Muscle of leg (tissue), 16 donors: ENCODE measurements at places on chromosomes 5 and 9. TPM values are rescaled to one million over a fixed set of nuclear protein-coding genes. Genes with fewer than 3 reads are reported as not detected.
A peak's percentile ranks its signal among the peaks of the same experiment; 100 is the strongest.

GRCh38 chr5:61366497-61367240, 34.6 kb downstream of the ZSWIM6 start:
- DNase-seq, result no peak

DNA sequence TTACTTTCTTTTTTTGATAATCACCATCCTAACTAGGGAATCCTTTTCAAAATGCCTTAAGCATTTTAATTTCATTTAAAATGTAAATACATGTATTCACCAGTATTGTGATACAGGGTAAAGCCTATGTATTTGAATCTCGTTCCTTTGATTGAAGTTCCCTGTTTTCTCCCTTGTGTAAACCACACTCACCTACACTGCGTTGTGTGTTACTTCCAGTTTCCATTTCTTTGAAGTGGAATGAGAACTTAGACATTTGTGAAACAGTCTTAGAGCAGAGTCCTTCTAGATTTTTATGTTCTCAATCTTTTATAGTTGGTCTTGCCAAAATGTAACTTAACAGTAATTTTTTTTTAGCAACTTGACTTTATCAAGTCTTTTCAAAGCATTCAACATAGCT, 101.4 kb downstream of the ZNF462 start:
- no peak for DNase-seq

Gene CDK7
- 18.3 TPM for total RNA-seq

- peak; percentile 23 for DNase-seq
Observed at GRCh38 chr5:149466457-149466972, 84.7 kb downstream of the CSNK1A1 start.

- no peak for DNase-seq
Observed at GRCh38 chr9:98565152-98566135, 143.3 kb downstream of the GABBR2 start.

DNA sequence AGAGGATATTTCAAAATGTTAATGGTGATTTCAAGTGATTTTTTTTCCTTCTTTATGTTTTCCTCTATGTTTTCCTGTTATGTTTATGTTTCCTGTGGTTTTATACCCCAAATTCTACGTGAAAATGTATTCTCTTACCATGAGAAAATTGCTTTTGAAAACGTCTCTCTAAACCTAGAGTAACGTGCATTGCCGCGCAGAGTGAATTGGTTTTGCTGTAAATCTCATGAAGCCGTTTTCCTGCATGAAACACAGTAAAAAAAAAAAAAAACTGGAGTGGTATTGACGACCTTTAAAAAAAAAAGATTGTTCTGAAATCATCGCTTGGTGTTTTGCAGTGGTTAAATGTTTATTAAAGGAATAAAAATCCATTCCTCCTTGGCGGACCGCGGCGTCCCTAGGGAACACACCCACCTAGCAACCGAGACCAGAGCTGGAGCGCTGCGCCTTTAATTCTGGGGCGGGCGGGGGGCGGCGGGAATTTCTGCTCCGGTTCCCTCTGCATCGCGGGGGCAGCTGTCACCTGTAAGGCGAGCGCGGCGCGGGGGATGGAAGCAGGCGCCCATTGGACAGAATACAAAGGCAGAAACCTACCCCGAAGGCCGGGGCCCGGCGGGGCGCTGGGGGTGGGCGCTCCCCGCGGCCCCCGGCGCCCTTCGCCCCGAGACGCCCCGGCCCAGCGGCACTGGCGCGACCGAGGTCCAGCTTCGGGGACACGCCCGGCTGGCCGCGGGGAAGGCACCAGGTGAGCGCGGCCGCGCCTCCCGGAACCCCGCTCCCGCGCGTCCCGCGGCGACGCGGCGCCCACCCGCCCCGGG, at the start of gene SOWAHA:
TSS of gene SOWAHA (plus strand) at position 522 of the 818 bp plus-strand sequence. CDS start 320 bp downstream, outside the sequence.
- DNase-seq, result no peak

DNA sequence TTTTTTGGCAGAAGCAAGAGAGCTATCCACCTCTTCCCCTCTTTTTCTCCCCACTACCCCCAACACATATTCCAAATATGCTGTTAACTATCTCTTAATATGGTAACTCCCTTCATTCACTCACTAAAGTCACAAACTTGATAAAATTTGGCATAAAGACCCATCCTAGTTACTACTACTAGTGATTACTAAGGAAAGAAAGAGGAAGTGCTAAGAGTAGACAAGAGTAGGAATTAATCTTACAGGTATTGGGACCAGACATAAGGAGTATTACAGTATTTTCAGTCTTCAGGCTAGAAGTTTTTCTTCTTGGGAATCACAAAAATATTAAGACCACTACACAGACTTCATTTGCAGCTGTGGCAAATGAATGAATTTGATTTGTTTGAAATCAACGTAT, 2.2 kb downstream of the ADAMTS6 start:
- peak; percentile 4 for DNase-seq

DNA sequence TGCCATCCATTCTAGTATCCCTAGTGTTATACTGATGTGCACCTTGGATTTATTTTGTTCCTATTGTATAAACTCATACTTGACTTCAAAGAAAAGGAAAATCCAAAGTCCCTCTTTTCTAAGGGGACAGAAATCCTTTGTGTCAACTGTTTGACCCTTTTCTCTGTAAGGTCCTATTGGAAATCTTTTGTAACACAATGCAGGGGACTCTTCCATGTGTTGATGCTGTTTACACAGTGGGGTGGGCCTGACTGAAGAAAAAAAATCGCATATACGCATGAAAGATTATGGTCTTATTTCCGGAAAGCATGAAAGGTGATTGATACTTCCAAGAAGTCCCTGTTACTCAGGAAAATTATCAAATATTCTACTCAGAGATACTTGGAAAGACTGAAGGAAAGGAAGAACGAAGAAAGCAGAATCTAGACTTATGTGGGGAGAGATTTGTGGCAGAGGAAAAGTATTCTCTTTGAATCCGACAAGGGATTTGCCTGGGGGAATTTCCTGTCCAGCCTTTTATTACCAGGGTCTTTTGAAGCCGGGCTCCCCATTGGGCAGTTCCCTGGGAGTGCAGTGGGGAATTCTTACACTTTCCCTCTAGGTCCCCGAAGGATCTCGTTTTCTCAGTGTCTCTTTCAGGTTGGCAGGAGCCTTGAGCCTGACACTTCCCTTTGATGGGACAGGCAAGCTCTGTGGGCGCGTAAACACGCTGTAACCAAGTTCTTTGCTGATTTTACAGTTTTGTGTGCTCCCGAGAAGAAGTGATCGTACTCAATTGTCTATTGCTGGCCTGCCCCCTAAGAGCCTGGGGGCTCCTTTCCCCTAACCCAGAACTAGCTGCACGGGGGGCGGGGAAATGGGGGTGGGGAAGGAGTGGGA, 779 bp upstream of the VCAN start:
- DNase-seq, result no peak

Gene C9orf43
- 0.22 TPM for total RNA-seq

- peak; percentile 10 for DNase-seq
Observed at GRCh38 chr5:94268226-94268625, 350.2 kb downstream of the KIAA0825 start.

- no peak for DNase-seq
Observed at GRCh38 chr5:178152491-178153444, 917 bp downstream of the NHP2 start.

DNA sequence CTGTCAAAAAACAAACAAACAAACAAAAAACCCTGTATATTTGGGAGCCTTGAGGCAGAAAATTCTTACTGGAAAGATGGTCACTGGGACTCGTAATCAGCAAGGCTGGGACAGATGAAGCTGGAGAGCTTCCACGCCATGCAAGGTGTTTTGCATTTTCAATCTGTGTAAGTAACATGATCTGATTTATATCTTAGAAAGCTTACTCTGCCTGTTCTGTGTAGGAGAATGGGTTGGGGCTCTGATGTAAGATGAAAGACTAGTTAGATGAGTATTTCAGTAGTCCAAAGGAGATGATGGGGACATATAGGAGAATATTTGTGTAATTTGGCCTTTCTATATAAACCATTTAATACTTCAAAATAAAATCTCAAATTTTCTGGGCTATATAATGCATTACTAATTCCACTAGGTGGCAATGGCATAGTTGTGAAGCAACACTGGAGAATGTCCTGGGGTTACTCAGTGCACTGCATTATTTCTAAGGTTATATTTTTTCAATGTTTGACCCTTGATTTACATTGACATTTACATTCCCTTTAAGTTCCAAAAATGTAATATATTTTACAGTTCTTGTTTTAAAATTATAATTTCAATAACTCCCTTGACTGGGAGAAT, 21.9 kb upstream of the FSD1L start:
- DNase-seq, result no peak

Gene WDR55
- 9.9 TPM for total RNA-seq

GRCh38 chr5:163533223-163533622, 27.8 kb downstream of the MAT2B start:
- DNase-seq, result peak; percentile 50

- DNase-seq, result no peak
Observed at GRCh38 chr9:88447431-88447830, 59.2 kb downstream of the SPIN1 start.

DNA sequence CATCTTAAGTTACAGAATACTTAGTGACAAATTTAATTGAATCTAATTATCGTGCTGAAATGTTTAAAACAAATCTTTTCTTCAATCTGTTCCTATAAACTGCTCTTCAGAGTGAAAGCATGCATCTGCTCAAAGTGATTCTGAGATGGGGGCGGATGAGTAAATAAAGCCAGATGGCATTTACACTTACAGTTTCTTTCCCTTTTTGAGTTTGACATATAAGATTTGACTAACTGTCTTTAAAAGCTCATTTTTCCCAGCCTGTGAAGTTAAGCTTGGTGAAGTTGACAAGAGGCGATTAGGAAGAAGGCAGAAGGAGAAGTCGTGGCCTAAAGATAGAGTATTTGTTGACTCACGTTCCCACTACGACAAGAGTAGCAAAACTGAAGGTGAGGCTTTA, 137.4 kb downstream of the LPAR1 start:
- peak; percentile 53 for DNase-seq

DNA sequence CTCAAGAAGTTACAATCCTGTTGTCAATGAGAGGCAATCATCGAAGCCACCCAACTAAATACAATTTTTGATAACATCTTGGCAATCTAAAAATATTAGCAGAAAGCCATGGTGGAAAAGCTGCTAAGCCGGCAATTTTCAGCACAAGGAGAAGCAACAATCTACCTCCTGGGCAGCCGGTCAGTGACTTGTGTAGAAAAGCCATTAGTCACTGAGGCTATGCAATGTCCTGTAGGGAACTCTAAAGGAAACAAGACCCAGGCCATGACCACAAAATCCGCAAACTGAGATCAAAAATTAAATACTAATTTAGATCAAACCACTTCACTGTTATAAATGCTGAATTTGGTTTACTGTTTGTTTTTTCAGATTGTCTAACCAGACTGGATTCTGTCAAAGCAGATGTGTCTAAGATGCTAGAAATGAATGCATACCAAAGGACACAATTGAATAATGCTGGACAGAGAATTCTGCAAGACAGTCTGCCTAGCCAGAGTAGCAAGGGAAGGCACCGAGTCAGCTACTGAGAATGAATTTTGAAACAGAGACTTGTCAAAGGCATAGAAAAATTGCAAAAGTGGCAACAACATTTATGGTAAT, 384.8 kb downstream of the PRELID2 start:
- no peak for DNase-seq

Gene SPINK13
- not detected for total RNA-seq

GRCh38 chr9:129617167-129617566, 3.7 kb downstream of the C9orf50 start:
- no peak for DNase-seq

Gene PRR7
- total RNA-seq, result 0.93 TPM

Gene PAX5
- total RNA-seq, result under 0.01 TPM

- DNase-seq, result no peak
Observed at GRCh38 chr5:159303286-159303685, 27.0 kb downstream of the IL12B start.

- no peak for DNase-seq
Observed at GRCh38 chr9:80158131-80158530, 586.4 kb downstream of the TLE4 start.

- no peak for DNase-seq
Observed at GRCh38 chr5:106545325-106545724, 1125.4 kb downstream of the EFNA5 start.

DNA sequence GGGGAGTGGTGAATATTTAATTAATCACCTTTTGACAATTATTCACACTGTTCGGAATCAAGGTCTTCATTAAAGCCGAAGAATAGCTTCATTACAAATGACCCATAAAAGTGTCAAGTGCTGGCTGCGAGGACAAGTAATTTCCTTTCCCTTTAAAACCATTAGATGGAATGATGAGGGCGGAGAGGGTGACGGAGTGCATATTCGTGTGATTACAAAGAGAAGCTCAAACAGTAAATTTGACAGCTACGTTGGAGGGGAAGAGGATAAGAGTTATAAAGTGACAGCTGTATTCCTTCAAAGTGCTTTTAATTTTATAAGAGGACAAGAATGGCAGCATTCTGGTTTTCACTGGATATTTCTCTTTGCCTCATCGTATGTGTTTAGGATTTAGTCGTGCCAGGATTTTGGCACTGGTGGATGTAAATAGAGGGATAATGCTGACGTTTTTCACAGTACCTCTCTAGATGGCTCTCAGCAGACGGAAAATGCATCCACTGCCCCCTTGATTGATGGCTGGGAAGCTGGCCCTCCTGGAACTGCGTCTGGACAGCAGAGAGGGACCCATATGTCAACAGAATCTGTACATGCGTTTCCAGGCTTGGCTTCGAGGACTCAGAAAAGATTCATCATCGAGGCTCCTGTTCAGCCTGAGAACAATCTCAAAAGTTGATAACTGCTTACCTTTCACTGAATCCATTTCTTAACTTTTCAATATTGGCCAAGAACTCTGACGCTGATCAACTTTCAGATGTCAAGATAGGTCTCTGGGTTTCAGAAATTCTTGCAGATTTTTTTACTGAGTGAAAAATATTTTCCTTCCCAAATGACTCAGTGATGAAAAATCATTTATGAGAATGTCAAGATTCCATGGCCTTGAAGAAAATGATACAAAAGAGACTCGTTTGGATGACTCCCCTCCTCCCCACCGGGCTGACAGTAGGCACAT, 50.4 kb upstream of the IRX2 start:
- DNase-seq, result no peak

Gene KCNIP1
- 3.7 TPM for total RNA-seq

Gene SLC38A9
- 21.2 TPM for total RNA-seq

Gene CPLANE1
- 23.8 TPM for total RNA-seq

DNA sequence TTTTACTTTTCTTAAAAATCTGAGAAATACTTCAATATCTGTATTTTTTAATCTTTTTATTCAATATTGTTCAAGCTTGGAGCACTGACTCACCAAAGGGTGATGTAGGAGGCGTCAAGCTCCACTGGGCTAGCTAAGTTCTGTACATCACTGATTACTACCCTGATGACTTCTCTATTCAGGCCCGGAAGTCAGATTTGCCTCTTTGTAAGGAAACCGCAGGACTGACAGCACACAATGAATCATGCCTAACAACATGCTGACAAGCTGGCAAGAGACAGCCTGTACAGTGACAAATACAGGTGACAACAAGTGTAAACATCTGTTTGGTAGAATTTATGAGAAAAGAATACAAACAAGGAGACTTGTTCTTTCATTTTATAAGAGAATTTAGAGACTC, 627.9 kb upstream of the RORB start:
- peak; percentile 4 for DNase-seq

Gene CEL
- total RNA-seq, result 1.5 TPM

GRCh38 chr5:42461033-42461432, 37.8 kb downstream of the GHR start:
- DNase-seq, result no peak

Gene QRFP
- not detected for total RNA-seq

GRCh38 chr5:1655496-1656270, 131.9 kb upstream of the LPCAT1 start:
- DNase-seq, result no peak
